Stimulated activated CD8-positive, alpha-beta memory T cell treated with anti-CD3 and anti-CD28 coated beads, Interleukin-2, amount 100 ng/mL, for 48 hours (primary cell): ENCODE measurements at places on chromosomes 2 and 18.

GRCh38 chr2:20218331-20219320, 6.3 kb downstream of the SDC1 start:
- no peak for DNase-seq

- DNase-seq: no peak
Observed at GRCh38 chr2:120803764-120804335, 68.2 kb downstream of the GLI2 start.

DNA sequence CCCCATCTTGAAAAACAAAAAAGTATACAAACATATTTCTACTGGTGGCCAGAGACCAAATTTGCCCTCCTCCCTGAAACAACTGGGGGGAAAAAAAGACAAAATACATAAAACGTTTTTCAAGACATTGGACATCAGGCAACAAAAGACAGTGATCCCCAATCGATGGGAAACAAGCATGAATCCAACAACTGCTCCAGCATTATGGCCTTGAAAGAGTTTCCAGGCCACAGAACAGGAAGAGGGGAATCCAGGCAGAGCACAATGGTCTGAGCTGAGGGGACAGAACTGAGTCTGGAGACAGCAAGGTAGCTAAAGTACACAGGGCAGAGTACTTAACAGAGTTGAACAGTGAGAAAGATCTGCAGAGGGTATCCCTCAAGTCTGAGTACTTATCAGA, 4.4 kb downstream of the CCDC88A start:
- DNase-seq: no peak

GRCh38 chr2:165648801-165649200, 145.2 kb downstream of the GALNT3 start:
- DNase-seq: no peak

DNA sequence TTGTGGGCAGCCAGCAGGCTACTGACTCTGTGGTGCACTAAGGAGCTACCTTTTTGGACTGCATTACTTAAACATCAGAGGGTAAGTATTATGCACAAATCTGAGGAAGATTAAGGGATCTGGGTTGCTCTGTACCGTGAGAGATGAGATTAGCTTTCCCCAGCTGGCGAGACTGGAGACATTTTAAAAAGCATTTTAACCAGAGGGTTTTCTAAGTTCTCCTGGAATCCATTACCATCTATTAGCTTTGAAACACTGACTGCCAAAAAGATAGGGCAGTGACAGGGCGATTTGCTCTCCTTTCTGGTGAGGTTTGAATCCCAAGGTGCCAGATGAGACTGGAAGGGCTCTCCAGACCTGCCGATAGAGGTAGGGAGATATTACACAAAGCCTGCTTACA, 63.2 kb downstream of the LYPD6 start:
- DNase-seq: no peak

GRCh38 chr2:159111346-159111927, 143.0 kb downstream of the TANC1 start:
- no peak for DNase-seq

DNA sequence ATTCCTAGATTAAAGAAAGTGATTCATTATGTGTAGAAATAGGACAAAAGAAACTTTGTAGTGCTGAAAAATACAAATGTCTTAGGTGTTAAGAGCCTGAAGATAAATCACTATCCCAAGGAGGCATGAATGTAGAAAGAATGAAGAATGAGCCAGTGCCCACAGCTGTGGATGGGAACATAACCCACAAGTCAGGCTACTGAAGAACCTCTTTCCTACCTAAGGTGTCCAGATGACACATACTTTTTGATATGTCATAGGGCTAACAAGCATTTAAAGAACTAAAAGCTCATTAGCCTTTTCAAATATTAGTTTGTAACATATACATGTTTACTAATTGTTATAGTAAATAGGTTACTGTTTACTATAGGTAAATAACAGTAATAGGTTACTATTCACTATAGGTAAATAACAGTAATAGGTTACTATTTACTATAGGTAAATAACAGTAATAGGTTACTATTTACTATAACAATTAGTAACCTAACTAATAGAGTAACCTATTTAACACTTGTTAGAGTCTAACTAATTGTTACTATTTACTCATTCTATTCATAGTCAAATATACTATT, 275.0 kb upstream of the KYNU start:
- DNase-seq: no peak
